ENCODE measurements at places on chromosomes 1 and 21. TPM values are rescaled to one million over a fixed set of nuclear protein-coding genes. Genes with fewer than 3 reads are reported as not detected.

RGS1 gene
- total RNA-seq = 27.1 TPM

GRCh38 chr1:227823537-227823936 lies 8.1 kb downstream of the PRSS38 start:
- no peak for DNase-seq

DNA sequence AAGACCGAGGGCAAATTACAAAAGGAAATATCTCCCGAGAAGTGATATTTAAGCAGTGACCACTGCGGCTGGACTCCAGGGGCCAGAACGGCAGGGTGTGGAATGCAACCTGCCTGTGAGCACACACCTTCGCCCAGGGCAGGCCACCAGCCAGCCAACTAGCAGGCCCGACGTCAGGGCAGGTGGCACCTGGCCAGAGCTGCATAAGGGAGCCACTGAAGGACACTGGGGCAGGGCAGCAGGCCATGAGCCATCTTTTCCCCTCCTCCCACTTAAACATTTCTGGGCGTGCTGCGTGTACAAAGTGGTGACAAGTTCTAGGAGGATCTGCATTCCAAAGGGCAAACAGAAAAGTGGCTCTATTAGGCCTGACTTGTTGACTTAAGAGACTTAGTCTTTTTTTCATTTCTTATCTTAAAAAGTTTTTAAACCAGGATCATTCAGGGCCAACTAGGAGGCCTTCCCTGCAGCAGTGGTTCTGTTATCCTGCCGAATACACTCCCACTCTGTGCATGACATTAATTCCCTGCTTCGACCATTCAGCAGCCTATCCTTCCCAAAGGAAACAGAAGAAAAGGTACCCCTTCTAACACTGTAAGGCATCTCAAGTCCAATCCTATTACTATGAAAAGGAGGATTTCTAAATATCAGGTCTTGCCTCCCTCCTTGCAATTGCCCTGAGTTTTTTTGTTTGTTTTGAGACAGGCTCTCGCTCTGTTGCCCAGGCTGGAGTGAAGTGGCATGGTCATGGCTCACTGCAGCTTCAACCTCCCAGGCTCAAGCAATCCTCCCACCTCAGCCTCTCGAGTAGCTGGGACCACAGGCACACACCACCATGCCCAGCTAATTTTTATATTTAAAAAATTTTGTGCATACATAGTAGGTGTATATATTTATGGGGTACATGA lies 96.3 kb downstream of the BCAR3 start:
- peak; percentile 98 for DNase-seq

- DNase-seq = no peak
Observed at GRCh38 chr21:17538576-17538975, 25.7 kb downstream of the CXADR start.

KANK4 gene
- 2.8 TPM for total RNA-seq
